ENCODE measurements at places on chromosomes 7 and 10.

GRCh38 chr7:143346018-143346417 is 16.5 kb downstream of the FAM131B start:
- no peak for DNase-seq

GRCh38 chr10:35998026-35998425 is 355.9 kb upstream of the FZD8 start:
- no peak for DNase-seq

DNA sequence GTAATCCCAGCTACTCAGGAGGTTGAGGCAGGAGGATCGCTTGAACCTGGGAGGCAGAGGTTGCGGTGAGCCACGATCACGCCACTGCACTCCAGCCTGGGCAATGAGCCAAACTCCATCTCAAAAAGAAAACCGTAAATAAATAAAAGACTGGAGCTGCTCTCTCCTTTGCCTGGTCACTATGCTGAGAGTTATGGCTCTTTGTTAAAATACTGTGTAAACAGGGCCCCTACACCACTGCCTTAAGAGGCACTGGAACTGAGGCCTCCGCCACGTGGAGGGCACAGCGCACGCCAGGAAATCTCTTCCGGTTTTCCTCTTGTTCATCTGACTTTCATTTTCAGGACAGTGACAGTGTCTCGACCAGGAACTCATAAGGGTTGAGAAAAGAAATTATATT is 123.3 kb downstream of the PAXIP1 start:
- no peak for DNase-seq

GRCh38 chr7:8365499-8366110 is 67.8 kb upstream of the NXPH1 start:
- peak; percentile 11 for DNase-seq

- peak; percentile 14 for DNase-seq
Observed at GRCh38 chr7:66921396-66921917, 432 bp downstream of the TMEM248 start.

DNA sequence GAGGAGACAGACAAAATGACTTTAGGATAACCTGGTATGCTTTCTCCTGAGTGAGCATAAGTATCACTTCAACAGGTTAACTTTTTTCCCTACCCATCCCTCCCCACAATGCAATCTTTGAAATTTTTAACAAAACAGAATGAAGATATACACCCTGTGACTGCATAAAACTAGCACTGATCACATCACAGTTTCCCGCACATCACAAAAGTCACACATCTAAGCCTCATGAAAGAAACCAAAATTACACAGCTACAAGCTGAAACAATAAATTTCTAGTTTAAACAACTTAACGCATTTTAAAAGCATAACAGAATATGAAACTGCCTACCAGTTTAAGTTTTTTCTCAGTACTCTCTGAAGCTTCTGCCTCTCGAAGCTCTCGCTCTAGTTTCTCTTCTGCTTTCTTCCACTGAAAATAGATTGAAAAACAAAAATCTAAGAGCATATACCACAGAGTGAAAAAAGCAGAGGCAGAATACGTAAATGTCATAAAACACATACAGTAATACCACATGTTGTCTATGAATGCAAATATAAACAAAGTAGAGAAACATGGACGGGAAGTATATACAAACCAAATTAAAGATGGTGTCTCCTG is 18.1 kb downstream of the NOC3L start:
- DNase-seq = no peak
